MCF 10A (cell line): ENCODE measurements at places on chromosomes 4 and X. TPM values are rescaled to one million over a fixed set of nuclear protein-coding genes. Genes with fewer than 3 reads are reported as not detected.

Gene GC
- total RNA-seq, result not detected in 2 replicates

Gene DCAF8L2
- total RNA-seq, result not detected in 2 replicates

Gene MCF2
- 1.5 and 2.1 TPM in 2 replicates for total RNA-seq

Gene SHISA3
- not detected in 2 replicates for total RNA-seq

Gene SPANXB1
- total RNA-seq, result not detected in 2 replicates

Gene NLRP2B
- not detected in 2 replicates for total RNA-seq

Gene VCX3A
- total RNA-seq, result not detected in 2 replicates

Gene STK32B
- total RNA-seq, result not detected in 2 replicates

Gene TSPAN6
- 4.9 and 5.6 TPM in 2 replicates for total RNA-seq

Gene SLITRK4
- total RNA-seq, result 0.35 and 0.39 TPM in 2 replicates

Gene CXorf51B
- not detected in 2 replicates for total RNA-seq

- no peak for DNase-seq
These were observed 194.3 kb upstream of the RPS6KA3 start for GRCh38 chrX:20461002-20461401.

GRCh38 chrX:118508635-118509034 is 13.0 kb downstream of the DOCK11 start:
- no peak for DNase-seq

- no peak for DNase-seq
These were observed 212.3 kb upstream of the SFRP2 start for GRCh38 chr4:154001193-154001592.

GRCh38 chrX:74525116-74525515 is 89.3 kb downstream of the RLIM start:
- no peak for DNase-seq

DNA sequence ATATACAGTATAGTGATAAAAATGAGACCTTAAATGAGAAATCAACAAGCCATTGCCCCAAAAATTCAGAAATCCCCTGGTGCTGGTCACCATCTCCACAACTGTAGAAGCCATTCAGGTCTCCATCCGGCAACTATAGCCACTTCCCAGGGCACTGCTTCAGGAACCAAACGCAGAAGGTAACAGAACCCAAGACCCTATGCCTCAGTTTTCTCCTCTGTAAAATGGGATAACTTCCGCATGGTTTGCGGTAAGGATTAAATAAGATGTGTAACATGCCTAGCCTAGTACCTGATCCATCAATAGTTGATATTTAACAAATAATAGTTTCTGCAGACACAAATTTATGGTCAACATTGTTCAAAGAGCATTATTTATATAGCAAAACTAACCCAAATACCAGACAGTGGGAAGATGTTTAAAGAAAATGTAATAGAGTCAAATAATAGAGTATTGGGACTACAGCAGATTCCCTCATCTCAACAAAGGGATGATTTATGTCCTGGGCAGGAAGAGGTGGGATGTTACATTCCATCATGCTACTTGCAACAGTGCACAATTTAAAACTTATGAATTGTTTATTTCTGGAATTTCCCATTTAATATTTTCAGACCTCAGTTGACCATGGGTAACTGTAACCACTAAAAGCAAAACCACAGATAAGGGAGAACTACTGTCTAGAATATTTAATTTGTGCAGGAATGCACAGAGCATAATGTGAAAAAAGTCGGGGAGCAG is 30.0 kb downstream of the IRF2 start:
- DNase-seq, result no peak

- no peak for DNase-seq
These were observed 361.1 kb downstream of the TRAM1L1 start for GRCh38 chr4:116724249-116724648.

DNA sequence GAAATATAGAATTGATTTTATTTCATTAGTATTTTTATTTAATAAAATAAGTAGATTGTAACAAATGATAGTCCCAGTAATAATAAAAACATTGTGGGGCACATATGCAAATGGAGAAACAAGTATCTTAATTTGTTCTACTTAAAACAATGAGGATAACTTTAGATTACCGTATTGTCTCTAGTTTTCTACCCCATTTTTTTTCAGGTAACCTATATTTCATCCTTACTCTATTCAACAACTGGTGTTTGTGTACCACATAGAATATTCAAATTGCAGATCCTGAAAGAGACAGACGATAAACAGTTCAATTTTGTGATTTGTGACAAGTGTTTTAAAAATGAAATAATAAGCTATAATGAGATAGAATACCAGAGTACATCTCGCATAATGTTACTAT is 671.8 kb downstream of the GALNTL6 start:
- DNase-seq, result no peak

- no peak for DNase-seq
These were observed 47.5 kb downstream of the INTS12 start for GRCh38 chr4:105661028-105661427.

GRCh38 chrX:53374923-53375322 is 47.5 kb downstream of the SMC1A start:
- no peak for DNase-seq

DNA sequence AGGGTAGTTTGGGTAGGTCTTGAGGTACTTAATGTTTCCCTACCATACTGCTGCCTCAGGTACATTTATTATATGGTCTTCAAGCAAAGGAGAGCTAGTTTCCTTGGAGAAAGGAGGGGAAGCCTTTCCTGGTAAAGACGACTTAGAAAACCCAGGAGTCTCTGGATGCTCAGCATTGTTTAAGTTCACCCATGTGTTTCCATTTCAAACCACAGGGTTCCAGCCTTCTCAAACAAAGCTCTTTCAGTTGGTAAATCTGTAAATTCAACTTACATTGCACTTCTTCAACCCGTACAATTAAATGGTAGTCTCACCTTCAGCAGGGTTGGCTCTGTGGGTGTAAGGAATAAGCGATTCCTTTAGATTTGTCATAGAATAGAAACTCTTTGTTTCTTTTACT is 111.9 kb upstream of the UNC5C start:
- DNase-seq, result no peak

DNA sequence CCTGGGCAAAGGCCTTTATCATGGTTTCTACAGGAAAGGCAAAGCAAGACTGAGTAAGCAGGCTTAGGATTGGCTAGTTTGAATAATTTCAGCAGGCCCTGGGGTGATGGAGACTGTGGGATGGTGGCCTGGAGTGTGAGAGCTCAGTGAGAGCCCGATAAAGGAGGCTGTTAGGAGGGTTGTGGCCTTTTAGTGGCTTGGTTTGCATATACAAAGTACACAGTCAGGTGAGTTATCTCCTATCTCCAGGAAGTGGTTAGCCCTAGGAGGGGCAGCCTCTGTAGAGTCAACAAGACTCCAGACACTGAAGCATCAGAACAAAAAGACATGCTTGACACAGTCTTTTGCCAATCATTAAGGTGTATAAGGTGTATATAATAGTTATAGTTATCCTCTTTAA is 157.2 kb downstream of the CFAP299 start:
- DNase-seq, result no peak

DNA sequence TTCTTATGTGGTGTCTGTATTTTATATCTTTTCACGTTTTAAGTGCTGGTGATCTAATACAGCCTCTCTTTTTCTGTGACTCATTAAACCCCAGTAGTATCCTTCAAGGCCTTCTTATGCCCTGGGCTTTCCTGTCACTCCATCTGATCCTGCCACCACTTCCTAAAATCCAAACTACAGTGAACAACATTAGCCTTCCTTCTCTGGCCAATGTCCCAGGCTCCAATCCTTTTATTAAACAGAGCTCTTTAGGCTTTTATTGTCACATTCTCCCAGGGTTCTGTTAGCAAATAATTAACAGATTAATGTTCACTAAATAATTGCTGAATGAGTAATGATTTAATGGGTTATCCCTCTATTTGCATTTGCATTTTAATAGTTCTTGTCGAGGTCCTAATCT is 47.9 kb upstream of the ITM2A start:
- no peak for DNase-seq

DNA sequence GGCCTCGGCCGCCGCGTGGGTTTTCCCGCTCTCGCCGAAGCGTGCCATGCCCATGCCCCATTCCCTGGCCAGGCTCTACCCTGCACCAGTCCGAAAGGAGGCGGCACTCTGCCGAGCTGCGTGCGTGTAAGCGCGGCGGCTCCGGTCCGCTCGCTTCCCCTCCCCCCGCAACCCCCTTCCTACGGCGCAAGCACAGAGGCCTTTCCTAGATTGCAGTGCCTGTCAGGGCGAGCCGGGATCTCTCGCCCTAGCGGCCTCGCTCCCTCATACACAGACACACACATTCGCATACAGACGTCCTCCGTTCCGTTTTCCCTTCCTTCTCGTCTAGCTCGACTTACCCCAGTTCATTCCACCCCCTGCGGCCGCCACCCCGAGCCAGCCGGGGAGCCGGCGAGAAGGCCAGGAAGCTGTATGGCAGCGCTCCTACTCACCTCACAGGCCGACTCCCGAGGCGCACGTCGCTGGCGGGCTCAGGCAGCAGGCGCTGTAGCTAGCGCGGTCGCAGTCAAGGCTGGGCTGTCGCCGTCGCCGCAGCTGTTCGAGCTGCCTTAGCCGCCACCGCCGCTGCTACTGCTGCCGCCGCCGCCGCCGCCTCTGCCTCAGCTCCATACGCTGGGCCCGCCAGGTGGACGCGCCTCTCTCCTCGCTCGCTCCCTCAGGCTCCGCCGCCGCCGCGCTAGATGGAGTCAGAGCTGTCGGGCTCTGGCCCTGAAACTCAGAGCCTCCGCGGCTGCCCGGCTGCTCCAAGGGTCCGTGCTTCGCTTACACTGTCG is 615 bp downstream of the NEXMIF start:
- DNase-seq, result no peak

- peak; percentile 38 for DNase-seq
These were observed 14.4 kb upstream of the ATOH1 start for GRCh38 chr4:93814141-93814540.

DNA sequence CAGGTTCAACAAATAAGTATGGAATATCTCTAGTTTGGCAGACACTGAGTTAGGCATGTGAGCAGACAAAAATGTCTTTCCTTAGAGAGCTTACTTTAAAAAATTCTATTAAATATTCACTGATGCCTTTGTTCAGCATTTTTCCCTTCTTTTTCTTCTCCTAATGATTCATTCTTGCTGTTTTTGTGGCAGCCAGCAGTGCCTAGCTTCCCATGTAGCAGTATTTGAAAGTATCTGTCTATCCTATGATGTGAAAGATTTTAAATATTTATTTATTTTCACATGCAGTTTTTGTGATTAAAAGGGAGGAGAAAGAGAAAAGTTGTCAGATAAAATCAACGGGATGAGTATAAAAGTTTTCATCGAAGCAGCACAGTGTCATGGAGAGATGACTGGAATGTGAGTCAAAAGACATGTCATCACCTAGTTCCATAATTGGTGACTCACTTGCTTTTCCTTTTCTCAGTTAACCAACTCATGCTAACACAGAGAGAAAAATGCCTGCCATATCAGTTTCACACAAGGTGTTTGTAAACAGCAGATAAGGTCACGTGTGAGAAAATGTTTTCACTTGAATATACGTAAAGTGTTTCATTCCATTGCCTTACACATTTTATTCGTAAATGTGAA is 69.8 kb downstream of the BMPR1B start:
- peak; percentile 86 for DNase-seq

DNA sequence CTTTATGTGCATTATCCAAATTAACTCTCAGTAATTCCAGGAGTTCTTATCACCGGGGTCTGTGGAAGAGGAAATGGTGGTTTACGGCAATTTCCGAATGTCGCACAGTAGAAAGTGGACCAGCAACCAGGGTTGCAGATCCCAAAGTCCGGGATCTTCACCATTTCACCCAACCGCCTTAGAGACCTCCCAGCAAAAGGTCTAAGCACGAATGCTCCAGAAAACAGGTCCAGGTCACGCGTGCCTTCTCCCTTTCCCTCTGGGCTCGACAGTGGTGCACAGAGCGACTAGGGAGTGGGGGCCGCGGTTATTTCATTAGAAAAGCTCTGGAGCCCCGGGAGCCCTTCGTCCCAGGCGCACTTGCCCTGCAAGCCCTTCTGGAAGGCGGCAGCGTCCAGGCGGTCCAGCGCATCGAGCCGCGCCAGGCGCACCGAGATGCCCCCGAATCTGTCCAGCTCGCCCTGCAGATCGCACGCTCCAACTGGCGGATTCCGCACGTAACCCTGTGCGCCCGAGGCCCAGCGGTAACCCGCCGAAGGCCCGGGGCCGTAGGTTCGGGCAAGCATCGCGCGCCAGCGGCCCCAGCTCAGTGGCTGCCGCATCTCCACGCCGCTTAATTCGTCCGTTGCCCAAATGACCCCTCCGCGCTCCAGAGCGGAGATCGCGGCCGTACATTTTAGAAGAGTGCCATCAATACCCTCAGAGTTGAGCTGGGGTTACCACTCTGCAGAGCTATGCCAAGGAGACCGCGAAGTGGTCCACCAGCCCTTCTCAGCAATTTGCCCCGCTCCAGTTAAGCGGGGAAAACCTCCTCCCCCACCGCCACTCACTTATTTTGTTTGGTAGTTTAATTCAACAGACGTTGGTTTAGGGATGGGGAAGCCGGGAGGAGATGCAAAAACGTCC is at the start of gene NUDT6:
TSS of gene NUDT6 (minus strand) at position 627 of the 906 bp plus-strand sequence. CDS start at position 602, 25 bp downstream.
- peak; percentile 73 for DNase-seq

DNA sequence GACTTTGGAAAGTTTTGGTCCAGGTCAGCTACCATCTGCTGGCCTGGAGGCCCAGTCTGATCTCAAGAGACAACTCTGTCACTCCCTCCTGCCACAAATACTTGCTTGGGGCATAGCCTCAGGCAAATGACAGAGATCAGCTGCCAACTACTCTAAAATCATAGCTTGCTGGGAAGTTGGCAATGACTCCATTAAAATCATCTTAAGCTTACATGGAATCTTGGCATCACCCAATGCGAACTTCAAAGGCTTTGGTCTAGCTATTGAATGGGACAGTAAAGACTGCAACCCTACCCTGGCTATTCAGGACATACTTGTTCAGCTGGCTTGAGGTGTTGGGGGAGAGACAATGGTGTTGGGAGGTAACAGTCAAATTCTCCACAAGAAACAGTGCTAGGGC is 7.0 kb upstream of the USO1 start:
- DNase-seq, result no peak

- no peak for DNase-seq
These were observed 70.7 kb downstream of the RTL5 start for GRCh38 chrX:72060921-72061490.

- no peak for DNase-seq
These were observed 93.0 kb upstream of the MTM1 start for GRCh38 chrX:150475461-150475860.

DNA sequence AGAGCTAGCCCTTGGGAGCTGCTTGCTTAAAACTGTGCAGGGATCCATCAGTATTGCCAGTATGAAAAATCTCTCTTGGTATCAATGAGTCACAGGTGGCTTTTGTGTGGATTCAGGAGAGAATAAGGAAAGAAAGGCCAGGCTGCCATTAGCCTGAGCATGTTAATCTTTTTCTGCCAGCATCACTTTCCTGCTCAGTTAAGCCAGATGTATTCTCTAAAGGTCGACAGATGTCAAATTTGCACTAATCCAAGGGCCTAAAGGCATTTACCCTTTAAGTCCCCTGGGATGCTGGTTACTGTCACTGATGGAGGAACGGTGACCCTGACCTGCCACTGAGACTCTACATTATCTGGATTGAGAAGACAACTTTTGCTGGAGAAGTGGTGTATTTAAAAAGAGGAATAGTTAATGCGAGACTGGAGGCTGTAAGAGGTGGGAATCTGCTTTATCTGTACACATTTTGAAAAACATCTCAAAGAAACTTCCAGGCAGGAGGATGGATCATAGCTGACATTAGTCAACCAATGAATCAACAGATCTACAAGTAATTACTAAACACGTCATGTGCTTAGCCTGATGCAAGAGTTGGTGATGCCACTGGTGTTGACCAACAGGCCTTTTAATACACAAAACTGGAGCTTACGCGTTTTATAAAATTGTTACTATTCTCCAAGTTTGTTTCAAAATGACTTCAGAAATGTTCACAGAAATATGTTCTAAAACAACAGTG is 241.4 kb upstream of the ANXA3 start:
- peak; percentile 18 for DNase-seq
